WTC11 (cell line): ENCODE measurements at places on chromosomes 1 and 21.

GRCh38 chr21:43352568-43353281, 74.2 kb downstream of the SIK1 start:
- DNase-seq = no peak

DNA sequence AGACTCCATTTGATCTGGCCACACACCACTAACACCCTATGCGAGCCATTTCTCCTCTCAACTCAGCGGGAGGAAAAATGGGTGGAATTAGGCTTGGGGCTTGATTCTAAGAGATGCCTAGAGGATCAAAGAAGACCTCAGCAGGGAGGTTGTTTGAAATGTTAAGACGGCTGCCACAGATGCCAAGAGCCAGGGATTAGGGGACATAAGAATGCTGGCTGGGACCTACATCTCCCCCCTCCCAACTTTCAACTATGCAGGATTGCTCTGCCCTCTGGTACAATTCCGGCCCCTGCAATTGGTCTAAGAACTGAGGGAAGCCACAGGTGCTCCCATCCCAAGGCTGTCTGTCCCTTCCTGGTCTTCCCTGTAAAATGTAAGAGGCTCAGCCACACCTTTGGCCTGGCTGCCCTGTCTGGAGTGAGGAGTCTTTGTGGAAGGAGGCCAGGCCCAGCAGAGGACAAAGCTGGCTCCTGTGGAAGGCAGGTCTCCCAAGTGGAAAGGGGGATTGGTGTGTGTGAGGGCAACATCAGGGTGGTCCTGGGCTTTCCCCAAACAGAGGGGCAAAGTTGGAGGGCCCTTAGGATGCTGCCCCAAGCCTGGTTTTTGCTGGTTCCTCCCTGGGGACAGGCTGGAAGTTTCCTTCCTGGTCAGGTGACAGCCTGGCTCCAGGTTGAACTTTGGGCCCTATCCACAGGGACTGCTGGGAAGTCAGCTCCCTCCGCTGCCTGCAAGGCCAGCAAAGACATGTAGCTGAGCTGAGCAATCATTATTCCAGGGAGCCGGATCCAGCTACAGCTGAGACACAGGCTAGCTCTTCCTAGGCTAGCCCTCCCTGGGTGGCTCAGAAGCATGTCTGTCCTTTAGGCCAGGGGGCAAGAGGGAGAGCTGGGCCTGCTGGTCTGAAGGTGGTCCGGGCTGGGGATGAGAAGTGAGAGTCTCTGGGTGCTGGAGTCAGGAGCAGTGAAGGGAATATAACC, 34.5 kb upstream of the SYNC start:
- peak; percentile 63 for DNase-seq

- DNase-seq = no peak
These were observed 1.2 kb downstream of the DMBX1 start for GRCh38 chr1:46490656-46491442.

DNA sequence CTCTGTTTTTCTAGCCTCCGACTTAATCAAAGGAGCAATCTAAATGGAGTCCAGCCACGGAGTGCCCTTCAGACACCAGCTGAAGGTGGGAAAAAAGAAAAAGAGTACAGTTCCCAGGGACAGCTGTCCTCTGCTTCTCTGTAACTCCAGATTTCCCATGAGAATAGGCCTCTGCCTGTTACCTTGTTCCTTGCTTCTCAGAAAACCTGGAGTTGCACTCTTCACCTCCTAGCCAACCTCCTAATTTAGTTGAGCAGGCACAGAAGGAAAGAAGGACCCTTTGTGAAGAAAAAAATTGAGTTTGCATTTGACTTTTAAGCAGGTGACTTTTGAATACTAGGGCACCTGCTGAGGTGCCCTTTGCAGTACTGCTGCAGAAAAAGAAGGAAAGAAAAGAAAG, 8.3 kb downstream of the BARHL2 start:
- no peak for DNase-seq

DNA sequence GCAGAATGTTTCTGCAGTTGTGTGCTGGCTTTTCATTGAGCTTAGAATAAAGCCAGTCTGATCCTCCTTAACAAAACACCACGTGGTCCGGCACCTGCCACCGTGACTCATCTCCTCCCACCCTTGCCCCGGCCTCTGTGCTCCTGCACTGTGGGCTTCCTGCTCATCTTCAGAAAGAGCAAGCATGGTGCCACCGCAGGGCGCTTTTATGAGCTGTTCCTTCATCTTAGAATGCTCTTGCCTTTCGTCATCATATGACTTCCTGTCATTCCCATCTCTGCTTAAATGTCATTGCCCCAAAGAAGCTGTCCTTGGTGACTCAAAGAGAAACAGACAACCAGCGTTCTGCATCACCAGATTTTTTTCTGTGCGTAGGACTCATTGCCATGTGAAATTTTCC, 117.8 kb downstream of the HHAT start:
- DNase-seq = no peak

GRCh38 chr1:219459351-219460080, 153.4 kb downstream of the ZC3H11B start:
- no peak for DNase-seq

DNA sequence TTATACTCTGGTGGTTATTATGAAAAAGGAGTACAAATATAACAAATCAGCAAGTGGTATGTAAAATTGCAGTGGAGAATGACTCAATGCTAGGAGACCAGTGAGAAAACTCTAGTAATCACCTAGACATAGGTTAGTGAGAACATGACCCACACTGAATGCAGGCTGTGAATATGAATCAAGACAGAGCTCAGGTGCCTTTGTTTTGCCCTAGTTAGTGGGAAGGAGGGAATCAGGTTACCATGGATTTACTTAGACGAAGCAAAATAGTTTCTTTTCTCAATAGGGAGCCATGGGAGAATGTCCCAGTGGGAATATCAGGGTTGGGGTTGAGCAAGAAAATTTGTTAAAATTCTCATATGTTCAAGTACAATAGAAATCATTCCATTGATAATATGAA, 10.6 kb upstream of the GCLM start:
- DNase-seq = no peak

DNA sequence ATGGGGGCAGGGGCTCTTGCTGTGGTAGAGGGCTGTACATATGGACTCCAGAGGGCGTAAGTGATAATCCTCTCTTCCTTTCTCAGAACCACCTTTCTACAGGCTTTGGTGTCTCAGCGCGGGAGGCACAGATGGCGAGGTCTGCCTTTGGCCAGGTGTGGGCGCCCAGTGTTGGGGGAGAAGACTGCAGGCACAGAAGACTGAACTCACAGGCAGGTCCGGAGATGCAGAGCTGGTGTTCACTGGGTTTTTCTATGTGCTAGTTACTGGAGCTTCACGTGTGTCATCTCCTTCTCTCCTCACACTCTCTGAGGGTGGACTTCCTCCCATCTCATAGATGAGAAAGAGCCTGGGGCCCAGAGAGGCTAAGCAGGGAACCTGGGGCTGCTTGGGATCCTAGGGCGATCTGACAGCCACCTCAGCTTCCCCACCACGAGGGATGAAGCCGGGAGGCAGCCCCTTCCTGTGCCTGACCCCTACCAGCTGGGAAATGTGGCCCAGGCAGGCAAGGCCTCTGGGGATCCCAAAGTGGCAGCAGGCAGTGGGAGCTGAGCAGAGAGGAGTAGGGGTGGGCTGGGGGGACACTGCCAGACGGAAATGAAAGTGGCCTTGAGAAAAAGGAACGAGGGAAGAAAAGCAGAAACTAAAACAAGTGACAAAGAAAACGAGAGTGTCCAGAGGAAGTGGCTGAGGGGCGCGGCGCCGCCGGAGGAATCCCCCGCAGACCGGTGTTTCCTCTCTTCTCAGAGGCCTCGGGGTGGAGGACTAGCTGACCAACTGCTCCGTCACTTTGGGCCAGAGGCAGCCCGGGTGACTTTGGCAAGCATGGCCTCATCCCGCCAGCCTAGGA, 191.6 kb downstream of the HIVEP3 start:
- peak; percentile 27 for DNase-seq

DNA sequence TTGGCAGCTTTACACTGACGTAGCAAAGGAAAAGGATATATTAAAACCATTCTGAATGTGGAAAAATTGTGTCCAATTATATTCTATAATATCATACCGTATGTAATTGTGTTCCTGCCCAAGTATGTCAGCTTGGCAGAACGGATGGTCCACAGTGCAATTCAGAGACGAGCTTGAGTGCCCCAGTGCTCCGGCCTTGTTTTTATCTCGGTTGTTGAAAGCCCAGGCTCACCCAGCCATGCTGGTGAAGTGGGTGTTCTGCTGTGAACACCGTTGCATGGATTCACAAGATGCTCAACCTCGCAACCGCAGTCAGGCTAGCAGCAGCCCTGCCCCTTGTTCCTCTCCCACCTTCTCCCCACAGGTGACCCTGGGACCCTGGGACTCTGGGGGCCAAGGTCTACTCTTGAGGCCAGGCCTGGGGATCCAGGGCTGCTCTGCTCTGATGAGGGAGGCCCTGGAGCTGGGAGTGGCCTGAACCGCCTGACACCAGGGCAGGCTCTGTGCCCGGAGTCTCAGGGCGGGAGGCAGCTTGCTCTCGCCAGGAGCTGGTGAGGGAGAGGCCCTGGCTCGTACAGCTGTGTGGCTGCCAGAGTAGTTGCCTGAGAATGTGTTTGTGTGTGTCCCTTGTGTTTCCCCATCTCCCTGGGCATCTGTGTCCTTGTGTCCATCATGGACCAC, 11.2 kb downstream of the PTPRF start:
- DNase-seq = no peak

GRCh38 chr1:36008546-36009197, 75.2 kb upstream of the TEKT2 start:
- DNase-seq = no peak

- no peak for DNase-seq
These were observed 206.0 kb downstream of the LYPLAL1 start for GRCh38 chr1:219379691-219380090.

GRCh38 chr1:49906365-49906764, 117.4 kb downstream of the AGBL4 start:
- no peak for DNase-seq

DNA sequence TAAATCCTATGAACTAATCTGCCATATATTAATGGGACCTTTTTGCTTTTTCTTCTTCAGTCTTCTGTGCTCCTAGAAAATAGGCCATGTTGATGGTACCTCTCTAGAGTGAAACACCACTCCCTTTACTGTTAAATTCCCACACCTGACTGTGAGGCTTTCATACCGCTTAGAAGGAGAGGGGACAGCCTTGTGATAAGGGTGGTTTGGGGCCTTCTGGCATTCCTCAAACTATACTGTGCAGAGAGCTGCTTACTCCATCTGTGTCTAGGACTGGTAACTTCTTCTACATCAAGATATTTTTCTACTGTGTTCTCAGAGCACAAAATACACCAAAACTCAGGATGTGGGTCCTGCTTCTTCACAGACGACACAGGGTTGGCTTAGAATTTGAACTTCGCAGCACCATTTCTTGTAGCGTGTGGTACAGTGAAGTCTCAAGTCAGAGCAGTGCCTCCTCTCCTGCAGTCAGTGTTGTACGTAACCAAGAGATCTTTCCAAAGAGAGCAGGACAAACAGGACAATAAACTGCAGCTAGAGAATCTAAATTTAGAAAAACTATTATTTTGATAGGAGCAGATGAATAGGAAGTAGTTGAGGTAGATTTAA, 43.8 kb downstream of the MACO1 start:
- DNase-seq = no peak

- no peak for DNase-seq
These were observed 2.2 kb downstream of the LAMC2 start for GRCh38 chr1:183188240-183188639.

DNA sequence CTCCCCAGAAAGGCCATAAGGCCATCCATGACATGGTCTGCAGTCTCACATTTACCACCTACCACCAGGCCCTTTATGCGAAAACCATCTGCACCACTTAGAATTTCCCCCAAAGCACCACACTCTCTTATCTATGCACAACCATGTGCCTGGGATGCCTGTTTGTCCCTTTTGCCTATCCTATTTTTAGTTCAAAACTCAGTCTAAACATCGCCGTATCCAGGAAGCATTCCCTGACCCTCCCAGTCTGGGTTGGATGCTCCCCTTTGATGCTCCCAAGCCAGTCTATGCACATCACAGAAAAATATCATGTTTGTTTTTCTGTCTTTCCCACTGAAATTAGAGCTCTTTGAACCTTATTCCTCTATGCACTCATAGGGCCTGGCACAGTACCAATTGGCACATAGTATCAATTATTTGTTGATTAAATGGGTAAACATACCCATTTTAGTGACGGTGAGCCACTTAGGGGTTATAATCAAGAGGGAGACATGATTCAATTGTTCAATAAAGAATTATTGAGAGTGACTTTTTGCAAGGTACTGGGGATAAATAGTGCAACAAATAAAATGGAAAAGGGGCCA, 6.7 kb downstream of the MPL start:
- DNase-seq = no peak

DNA sequence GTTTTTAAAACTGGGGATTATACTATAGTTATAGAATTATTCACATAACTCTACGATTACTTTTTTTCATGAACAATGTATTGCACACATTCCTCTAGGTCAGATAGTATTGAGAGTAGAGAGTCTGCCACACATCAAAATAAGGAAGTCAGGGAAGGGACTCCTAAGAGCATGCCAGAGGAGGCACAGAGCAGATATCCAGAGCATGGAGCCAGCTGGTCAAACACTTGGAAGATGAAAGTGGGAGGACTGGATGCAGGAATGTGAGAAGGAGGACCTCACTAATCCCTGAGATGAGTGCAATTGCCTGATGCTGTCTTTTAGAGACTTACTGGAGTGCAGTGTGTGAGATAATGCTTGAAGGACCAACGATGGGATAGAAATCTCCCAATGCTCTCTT, 9.6 kb upstream of the RFX5 start:
- no peak for DNase-seq

DNA sequence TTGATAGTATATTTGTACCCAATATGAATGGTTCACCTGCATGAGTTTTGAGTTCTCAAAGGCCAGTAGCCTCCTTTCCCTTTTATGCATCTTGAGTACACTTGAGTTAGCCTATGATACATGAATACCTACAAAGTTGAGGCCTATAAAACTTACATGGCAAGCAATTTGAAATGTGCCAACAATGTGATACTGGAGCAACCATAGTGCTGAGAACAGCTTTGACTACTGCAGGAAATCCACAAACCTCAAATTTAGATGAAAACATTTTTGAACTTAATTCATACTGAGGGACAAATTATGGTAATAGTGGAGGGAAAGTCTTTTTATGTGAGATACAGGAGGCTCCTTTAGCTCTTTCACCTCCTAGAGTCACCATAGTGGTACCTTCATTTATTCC, 37.4 kb downstream of the LEPR start:
- no peak for DNase-seq

DNA sequence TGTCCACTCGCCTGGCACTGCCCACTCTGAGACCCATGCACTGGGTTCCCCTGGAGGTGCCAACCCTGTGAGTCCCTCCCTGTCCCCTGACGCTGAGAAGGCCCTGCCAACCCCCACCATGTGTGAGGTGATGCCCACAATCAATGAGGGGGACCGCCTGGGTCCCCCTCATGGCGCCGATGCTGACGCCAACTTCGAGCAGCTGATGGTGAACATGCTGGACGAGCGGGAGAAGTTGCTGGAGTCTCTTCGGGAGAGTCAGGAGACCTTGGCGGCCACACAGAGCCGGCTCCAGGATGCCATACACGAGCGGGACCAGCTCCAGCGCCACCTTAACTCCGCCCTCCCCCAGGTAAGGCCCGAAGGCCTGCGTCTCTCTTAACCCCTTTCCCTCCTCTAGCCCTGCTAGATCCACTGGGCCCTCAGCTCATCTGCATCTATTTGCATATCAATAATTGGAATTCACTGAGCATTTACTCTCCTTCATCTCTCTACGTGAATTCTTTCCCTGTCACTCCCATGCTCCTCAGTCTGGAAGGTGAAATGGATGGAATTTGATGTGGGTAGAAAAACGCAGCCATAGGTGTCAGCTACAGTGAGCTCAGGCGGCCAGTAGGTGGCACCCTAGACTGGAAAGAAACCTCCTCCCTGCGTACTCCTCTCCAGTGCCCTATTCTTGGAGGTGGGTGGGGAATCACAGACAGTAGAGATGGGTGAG, 12.8 kb downstream of the PPFIA4 start:
- peak; percentile 80 for DNase-seq

GRCh38 chr21:43766734-43767497, 9.2 kb downstream of the CSTB start:
- no peak for DNase-seq
